ENCODE measurements at places on chromosomes 16 and 17. TPM values are rescaled to one million over a fixed set of nuclear protein-coding genes. Genes with fewer than 3 reads are reported as not detected.

CACNG5 gene
- not detected for polyA plus RNA-seq

GRCh38 chr16:64983963-64984362, 137.9 kb downstream of the CDH11 start:
- peak; percentile 90 for DNase-seq

TPSB2 gene
- polyA plus RNA-seq = not detected

GRCh38 chr16:56589141-56590039, at the start of gene MT3:
TSS of gene MT3 (plus strand) at chr16:56589528. CDS start at chr16:56589591, 63 bp downstream.
- peak; percentile 64 for DNase-seq

- DNase-seq = no peak
Observed at GRCh38 chr16:63945806-63946205, 1176.1 kb downstream of the CDH11 start.

KRTAP4-3 gene
- polyA plus RNA-seq = not detected

- peak; percentile 12 for DNase-seq
Observed at GRCh38 chr17:29376667-29377270, 13.4 kb upstream of the TAOK1 start.

DNA sequence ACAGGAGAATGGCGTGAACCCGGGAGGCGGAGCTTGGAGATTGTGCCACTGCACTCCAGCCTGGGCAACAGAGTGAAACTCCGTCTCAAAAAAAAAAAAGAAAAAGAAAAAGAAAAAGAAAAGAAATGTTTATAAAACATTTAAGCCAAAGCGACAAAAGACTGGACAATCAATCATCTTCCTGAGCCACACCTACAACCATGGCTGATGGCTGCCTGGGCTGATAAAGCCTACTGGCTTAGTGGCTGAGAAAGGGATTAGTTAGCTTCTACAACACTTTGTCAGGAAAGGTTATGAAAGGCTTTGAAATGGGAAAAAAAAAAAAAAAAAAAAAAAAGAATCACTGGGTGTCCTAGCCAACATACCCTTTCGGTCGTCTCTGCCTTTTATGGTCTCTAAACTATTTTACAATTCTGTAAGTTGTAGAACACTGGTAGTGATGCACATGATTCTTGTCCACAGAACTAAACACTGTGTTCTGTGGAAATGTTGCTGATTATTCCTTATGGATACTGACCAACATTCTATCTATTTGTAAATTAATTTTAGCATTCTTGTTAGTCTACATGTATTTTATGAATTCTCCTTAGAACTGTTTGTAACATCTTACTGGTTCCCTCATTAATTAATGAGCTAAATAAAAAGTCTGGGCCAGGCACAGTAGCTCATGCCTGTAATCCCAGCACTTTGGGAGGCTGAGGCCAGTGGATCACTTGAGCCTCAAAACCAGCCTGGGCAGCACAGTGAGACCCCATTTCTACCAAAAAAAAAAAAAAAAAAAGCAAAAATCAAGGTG, 45.5 kb downstream of the ZZEF1 start:
- DNase-seq = no peak

GRCh38 chr17:22463110-22463850, 771.0 kb downstream of the KCNJ18 start:
- DNase-seq = no peak
